ENCODE measurements at places on chromosomes 12 and 14. TPM values are rescaled to one million over a fixed set of nuclear protein-coding genes. Genes with fewer than 3 reads are reported as not detected.

Gene EXD2
- 13.1 TPM for total RNA-seq

DNA sequence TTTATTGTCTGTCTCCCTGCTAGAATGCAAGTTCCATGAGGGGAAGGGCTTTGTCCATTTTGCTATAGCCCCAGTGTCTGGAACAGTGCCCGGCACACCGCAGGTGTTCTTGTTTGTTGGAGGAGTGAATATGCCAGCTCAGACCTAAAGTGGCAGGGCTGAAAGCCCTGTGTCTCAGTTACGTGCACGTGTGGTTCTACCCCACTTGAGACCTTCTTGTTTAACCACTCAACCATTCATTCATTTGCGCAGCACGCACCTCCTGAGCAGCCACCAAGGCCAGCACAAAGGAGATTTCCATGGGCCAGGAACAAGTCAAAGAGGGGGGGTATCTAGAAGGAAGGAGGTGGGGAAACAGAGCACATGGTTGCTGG is 338.0 kb upstream of the FKBP4 start:
- H3K27ac ChIP-seq: no peak overlapping the region
- DNase-seq: no peak
- H3K4me3 ChIP-seq: no peak overlapping the region
- peaks cover 2% of the 10 kb centered on the region for H3K27me3 ChIP-seq
- H3K36me3 ChIP-seq: no peaks in the 10 kb centered on the region
- peaks cover 3% of the 10 kb centered on the region for H3K4me1 ChIP-seq

DNA sequence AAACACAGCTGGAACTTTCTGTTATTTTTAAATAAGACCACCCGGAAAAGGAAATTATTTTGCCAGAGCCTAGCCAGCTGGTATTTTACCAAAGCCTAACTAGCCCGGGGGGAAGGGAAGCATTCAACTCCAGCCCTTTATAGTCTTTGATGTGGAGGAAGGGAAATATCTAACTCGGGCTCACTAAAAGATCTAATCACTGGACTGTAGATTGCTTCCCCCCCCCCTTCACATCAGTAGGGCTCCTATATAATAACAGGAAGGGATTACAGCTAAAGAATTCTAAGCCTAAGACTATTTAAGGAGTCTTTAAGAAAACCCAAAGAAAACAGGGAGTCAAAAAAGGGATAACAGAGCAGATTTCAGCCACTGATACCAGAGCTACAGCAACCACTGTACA is 431.1 kb downstream of the KCNH5 start:
- no peak overlapping the region for H3K27ac ChIP-seq
- no peaks in the 10 kb centered on the region for H3K27me3 ChIP-seq
- no peaks in the 10 kb centered on the region for H3K4me1 ChIP-seq
- no peaks in the 10 kb centered on the region for H3K36me3 ChIP-seq
- DNase-seq: no peak
- H3K4me3 ChIP-seq: no peak overlapping the region

DNA sequence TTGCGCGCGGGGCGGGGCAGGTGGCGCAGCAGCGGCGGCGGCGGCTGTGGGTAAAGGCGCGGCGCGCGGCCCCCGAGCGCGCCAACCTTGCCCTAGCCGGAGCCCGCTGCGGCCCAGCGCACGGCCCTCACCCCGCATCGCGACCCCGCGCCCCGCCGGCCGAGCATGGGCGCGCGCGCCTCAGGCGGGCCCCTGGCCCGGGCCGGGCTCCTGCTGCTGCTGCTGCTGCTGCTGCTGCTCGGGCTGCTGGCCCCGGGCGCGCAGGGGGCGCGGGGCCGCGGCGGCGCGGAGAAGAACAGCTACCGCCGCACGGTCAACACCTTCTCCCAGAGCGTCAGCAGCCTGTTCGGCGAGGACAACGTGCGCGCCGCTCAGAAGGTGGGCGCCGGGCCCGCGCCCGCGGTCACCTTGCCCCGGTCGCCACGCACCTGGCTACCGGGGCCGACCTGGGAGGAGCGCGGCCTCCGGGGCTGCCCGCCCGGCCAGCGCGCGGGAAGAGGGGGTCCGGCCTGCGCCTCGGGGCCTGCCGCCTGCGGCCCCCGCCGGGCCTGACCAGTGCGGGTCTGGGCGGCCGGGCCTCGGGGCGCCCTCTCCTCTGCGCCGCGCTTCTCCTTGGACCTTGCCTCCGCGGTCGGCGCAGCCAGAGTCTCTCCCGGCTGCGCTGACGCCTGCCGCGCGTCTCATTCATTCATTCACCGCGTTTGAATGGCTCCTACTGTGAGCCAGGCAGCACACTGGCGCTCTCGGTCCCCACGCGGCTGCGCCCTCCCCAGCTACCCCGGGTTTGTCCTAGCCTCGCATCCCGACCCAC is at the start of gene BRI3BP:
BRI3BP (plus strand) TSS at position 20 of the 811 bp plus-strand sequence; CDS start at position 166, 146 bp downstream.
- H3K4me3 ChIP-seq: peak within 1 kb of the TSS; percentile 52
- H3K36me3 ChIP-seq: no peaks in the 10 kb centered on the region
- peaks cover 4% of the 10 kb centered on the region for H3K27me3 ChIP-seq
- DNase-seq: peak; percentile 39
- no peak within 1 kb of the TSS for H3K27ac ChIP-seq

Data from muscle of leg (tissue), 16 donors.